ENCODE measurements at places on chromosomes 16 and 17.

GRCh38 chr16:85570735-85571562 lies 42.2 kb upstream of the GSE1 start:
- peak; percentile 52 for DNase-seq

GRCh38 chr16:71565812-71566700 lies 10.8 kb downstream of the TAT start:
- no peak for DNase-seq

GRCh38 chr16:19406891-19407491 lies 10.7 kb upstream of the TMC5 start:
- no peak for DNase-seq

GRCh38 chr16:65828296-65828695 lies 538.2 kb upstream of the CDH5 start:
- no peak for DNase-seq

DNA sequence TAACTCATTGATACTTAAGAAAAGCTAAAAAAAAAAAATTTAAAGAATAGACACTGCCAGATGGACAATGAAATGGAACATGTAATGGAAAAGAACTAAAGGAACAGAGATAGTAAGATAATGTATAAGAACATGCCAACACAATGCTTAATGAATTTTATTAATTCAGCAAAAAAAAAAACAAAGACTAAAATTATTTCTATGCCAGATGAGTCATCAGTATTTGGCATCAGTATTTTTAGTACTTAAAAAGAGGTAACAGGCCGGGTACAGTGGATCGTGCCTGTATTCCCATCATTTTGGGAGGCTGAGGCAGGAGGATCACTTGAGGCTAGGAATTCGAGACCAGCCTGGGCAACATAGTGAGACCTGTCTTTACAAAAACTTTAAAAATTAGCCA lies 168.5 kb downstream of the CYB561 start:
- no peak for DNase-seq

GRCh38 chr16:51834794-51835193 lies 683.7 kb upstream of the SALL1 start:
- DNase-seq = no peak

GRCh38 chr16:71796501-71797097 lies 12.0 kb downstream of the AP1G1 start:
- no peak for DNase-seq

GRCh38 chr16:72424757-72425156 lies 252.8 kb upstream of the PMFBP1 start:
- no peak for DNase-seq

GRCh38 chr17:36943250-36944191 lies 5.2 kb upstream of the AATF start:
- DNase-seq = no peak

DNA sequence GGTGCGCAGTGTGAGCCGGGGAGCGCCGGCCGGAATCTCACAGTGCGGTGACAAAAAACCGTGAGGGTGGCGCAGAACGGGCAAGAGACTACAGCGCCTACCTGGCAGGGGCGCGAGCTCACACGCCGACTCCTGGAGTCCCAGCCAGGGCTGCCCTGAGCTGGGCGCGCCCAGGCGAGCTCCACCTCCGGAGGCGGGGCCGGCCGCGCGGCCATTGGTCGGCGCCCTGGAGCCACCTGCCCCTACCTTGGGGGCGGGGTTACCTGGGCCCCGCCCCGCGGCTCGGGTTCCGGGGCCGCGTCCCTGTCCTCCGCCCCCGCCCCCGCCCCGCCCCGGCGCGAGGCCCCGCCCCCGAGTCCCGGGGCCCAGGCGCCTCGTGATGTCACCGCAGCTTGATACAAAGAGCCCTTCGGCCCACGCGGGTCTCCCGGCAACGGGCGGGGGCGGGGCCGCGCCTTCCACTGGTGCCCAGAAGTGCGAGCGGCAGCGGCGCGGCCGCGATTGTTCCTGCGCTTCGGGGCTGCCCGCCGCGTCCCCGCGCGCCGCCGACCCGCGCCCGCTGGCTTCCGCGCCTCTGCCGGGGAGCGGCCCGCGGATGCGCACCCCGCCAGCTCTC lies 96.3 kb downstream of the RAB11FIP4 start:
- peak; percentile 98 for DNase-seq

DNA sequence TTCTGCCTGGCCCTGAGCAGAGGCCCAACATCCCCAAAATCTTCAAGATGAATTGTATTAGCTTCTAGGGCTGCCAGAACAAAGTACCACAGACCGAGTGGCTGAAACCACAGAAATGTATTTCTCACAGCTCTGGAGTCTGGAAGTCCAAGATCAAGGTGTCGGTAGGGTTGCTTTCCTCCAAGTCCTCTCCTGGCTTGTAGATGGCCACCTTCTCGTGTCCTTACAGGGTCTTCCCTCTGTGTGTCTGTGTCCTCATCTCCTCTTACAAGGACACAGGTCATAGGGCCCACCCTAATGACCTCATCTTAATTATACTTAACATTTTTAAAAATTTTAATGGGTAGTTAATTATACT lies 215.7 kb downstream of the NTN1 start:
- no peak for DNase-seq

GRCh38 chr17:17050346-17051345 lies 8.4 kb downstream of the MPRIP start:
- DNase-seq = no peak

- DNase-seq = no peak
Observed at GRCh38 chr17:17258011-17258410, 21.0 kb upstream of the FLCN start.

DNA sequence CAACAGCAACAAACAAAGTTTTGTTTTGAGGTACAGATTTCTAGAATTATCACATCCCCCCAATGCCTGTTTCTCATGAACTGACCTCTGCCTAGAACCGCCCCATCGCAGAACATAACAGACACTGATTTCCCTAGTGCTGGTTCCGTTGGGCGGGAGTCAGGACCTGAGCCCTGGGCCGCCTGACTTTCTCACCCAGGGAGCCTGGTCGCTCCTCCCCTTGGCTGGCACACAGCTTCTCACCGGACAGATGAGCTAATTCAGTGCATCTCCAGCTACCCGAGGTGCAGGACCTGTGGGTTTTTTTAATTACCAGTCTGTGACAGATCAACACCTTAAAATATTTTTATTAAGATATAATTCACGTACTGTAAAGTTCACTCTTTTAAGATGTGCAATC lies 20.1 kb upstream of the RPL38 start:
- DNase-seq = no peak

GRCh38 chr17:1083451-1084187 lies 86.7 kb downstream of the TIMM22 start:
- DNase-seq = no peak

GRCh38 chr16:77987810-77988209 lies 34.5 kb upstream of the CLEC3A start:
- DNase-seq = no peak

All from CD8-positive, alpha-beta T cell (primary cell).